Glutamatergic neuron (in vitro differentiated cells): ENCODE measurements at places on chromosomes 6 and 20. TPM values are rescaled to one million over a fixed set of nuclear protein-coding genes. Genes with fewer than 3 reads are reported as not detected.

GRCh38 chr20:14178952-14179351 lies 158.5 kb downstream of the FLRT3 start:
- no peak for DNase-seq

- peak; percentile 8 for DNase-seq
These were observed 222.2 kb downstream of the PREX1 start for GRCh38 chr20:48605364-48606171.

- no peak for DNase-seq
These were observed 141.2 kb downstream of the NRN1 start for GRCh38 chr6:5865506-5866031.

- DNase-seq = peak; percentile 35
These were observed 150.6 kb downstream of the QKI start for GRCh38 chr6:163565140-163565539.

GRCh38 chr6:125224231-125224861 lies 70.8 kb downstream of the TPD52L1 start:
- DNase-seq = no peak

- DNase-seq = no peak
These were observed 103.5 kb upstream of the AKAP12 start for GRCh38 chr6:151136141-151136755.

DNA sequence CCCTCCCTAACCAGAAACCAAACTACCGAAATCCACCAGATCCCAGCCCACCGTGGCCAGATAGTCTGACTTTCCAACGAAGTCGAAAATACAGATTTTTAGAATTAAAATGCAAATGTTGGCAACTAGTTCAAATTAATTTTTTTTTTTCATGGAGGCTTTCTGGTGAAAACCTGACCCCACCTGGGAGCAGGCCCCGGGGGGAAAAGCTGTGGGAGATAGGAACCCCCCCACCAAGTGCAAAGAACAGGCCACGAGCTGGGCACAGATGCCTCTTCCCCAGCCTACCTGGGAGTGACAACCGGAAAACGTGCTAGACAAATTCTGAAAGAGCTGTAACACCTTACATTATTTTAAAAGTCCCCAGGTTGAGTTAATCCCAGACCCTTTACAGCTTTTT lies 333.8 kb downstream of the PREX1 start:
- DNase-seq = no peak

DNA sequence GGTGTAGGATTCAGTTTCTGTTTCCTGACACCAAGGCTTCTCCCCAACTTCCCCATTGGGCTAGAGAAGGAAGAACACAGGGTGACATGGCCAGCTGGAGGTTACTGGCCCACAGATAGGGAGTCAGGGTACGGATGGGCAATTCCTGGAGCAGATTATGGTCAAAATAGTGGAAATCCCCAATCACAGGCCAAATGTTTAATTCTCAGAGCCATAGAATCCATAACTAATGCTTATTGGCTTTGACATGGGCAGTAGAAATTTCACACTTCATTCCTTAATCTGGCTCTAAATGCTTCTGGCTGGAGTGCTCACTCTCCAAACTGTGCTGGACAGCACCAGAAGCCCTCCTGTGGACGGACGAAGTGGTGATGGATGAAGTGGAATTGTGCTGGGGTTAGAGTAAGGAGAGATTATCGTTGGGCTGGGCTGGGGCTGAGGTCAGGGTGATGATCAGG lies 887 bp downstream of the SIGLEC1 start:
- DNase-seq = no peak

DNA sequence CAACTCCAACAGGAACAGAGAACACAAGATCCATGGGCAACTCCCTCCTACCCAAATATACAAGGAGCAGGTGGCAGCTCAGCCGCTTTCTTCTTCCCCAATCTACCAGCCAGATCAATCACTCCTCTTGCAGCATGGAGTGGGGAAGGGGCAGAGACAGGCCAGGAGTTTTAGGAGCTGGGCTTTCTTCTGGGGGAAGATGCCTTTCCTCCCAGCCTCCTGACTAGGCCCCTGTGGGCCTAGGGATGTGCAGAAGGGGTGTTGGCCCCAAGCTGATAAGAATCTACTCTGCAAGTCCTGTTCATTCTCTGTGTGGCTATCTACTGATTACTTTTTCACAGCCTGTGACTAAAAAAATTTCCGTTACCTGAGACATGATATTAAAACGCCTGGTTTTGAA lies 189.0 kb downstream of the BCAS1 start:
- DNase-seq = no peak

GRCh38 chr6:20554326-20554725 lies 20.1 kb downstream of the CDKAL1 start:
- no peak for DNase-seq

GRCh38 chr6:131740161-131740560 lies 29.3 kb upstream of the CTAGE9 start:
- no peak for DNase-seq

DNA sequence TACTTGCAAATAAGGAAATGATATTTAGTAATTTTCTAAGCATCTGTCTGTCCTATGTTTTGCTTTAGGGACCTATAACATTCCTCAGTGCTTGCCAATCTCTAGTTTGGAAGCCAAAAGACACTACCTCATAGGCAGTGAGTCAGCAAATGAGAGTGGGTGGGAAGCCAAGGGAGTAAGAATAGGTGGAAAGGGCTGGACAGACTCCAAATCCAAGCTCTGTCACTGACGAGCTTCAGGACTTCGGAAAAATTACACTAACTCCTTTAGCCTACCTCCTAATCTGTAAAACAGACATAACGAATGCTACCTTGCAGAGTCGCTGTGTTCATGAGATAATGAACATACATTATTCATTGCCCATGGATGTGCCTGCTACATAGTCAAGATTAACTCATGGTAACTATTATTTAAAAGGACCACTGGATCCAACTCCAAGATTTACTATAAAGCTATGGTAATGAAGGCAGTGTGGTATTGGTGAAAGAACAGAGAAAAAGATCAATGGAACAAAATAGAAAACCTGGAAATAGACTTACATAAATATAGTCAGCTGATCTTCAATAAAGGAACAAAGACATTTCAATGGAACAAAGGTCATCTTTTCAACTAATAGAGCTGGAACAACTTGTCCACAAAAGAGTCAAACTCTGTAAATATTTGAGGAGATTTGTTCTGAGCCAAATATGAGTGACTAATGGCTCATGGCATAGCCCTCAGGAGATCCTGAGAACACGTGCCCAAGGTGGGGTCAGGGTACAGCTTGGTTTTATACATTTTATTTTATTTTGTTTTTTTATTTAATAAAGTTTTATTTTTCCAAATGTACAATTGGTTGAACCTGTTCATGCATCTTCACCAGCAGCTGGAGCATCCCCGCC lies 64.1 kb downstream of the FAM50B start:
- DNase-seq = no peak

DNA sequence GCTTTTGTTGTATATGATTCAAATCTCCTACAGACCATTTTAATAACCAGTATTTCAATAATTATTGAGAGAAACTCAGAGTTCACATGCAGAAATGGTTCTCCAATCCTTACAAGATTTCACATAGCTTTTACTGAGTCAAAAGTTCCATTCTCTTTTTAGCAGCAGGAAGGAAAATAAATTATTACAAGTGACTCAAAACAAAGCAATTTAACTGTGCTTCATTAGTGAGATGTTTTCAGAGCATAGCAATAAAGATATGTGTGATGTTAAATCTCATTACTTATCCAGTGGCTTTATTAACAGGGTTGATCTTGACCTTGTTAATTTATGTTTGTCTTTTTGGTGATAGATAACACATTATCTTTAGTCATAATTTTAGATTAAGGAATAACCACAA lies 22.0 kb downstream of the KIF13A start:
- no peak for DNase-seq

DNA sequence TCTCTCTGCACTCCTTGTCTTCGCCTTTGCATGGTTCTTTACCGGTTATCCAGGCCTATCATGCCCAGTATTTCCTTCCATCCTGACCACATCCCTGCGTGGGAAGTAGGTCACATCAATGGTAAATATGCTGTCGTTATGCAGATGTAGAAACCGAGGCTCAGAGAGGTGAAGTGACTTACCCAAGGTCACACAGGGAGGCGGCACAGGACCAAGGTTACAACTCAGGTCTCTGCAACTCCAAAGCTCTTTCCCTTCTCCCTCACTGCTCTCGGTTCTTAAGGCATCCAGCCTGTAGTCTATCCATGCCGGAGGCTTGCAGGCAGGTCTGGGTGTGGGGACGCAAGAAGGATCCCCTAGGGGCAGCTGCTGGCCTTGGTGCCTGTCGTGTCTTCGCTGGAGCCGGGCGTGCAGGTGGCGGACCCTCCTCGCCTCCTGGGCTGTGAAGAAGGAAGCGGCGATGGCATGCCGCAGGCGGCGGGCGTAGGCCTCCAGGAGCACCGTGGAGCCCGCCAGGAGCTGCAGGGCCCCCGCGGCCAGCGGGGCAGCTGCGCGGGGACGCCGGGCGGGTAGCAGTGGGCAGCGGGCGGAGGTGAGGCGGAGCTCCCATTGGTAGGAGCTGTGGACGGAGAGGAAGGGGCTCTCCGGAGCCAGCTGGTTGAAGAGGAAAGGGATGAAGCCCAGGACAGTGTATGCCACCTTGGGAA lies 9.1 kb downstream of the OCSTAMP start:
- DNase-seq = no peak

DNA sequence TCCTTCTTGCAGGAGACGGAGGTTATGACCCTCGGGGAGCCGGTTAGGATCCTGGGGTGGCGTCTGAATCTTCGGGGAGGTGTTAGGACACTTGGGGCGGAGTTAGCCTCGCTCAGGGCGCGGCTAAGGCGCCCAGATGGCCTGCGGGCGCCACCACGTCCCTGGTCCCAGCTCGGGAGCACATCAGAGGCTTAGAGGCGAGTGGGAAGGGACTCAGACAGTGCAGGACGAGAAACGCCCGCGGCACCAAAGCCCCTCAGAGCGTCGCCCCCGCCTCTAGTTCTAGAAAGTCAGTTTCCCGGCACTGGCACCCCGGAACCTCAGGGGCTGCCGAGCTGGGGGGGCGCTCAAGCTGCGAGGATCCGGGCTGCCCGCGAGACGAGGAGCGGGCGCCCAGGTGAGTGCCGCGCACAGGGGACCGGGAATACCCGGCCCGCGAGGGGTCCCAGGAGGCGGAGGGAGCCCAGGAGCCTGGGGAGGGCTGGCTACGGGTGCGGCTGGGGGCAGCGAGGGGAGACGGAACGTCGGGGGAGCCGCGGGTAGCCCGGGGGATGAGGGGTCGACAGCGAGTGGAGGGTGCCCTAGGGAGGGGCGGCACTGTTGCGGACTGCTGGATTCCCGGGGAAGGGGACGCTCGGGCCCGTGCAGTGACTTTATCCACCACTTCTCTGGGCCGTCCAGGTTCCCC lies at the start of gene HCK:
Gene HCK (plus strand): TSS at position 153 of the 688 bp plus-strand sequence.
- peak; percentile 52 for DNase-seq

Gene CST11
- total RNA-seq = not detected

Gene PTPRA
- total RNA-seq = 59.5 TPM

Gene SLC17A1
- total RNA-seq = not detected

Gene NNAT
- total RNA-seq = 1,047 TPM

Gene ARMC12
- 2.6 TPM for total RNA-seq

Gene GJA10
- not detected for total RNA-seq

Gene PTCHD4
- 3.6 TPM for total RNA-seq

Gene PRRT1
- total RNA-seq = 5.1 TPM

Gene ENPP4
- total RNA-seq = 3.1 TPM

Gene EFCAB8
- total RNA-seq = not detected

Gene KIAA0408
- 110 TPM for total RNA-seq

Gene DPPA5
- not detected for total RNA-seq

Gene MAP1LC3A
- 143 TPM for total RNA-seq

Gene TMEM217
- total RNA-seq = not detected

Gene OGFR
- 70.5 TPM for total RNA-seq

Gene SLC24A3
- total RNA-seq = 9.7 TPM
